ENCODE measurements at places on chromosomes 6 and 20. TPM values are rescaled to one million over a fixed set of nuclear protein-coding genes. Genes with fewer than 3 reads are reported as not detected.

Gene BCAS1
- not detected for total RNA-seq

Gene MYCT1
- 26.2 TPM for total RNA-seq

Gene CLDN20
- not detected for total RNA-seq

Gene OOEP
- not detected for total RNA-seq

Gene SLC2A10
- total RNA-seq: 33.7 TPM

Gene SLC22A23
- 16.6 TPM for total RNA-seq

Gene ZNF391
- 6.9 TPM for total RNA-seq

DNA sequence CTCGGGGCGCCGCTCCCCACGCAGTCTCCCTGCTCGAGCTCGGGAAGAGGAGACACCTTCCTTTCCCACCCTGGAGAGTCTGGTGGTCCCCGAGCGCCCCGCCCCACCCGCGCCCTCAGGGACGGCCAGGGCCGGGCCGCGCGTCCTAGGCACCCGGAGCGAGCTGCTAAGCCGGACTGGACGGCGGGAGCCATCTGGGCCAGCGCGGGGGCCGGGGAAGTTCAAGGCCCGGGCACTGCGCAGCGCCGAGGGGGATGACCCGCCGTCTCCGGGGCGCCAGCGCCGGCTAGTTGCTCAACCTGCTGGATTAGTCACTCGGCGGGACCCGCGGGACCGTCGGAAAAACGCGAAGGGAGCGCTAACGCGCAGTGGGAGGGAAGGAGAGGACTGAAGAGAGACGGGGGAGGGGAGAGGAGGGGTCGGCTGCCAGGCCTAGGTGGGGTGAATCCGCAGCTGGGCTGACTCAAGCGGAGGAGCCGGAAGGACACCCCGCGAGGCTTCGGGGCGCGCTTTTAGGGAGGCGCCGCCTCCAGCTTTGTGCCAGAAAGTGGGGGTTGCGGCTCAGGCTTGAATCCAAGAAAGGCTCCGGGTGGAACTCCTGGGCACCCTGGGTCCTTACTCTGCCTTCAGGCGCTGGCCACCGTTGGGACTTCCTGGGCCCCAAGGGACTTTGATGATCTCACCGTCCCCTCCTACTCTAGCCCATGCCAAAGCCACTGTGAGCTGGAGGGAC lies 75.7 kb upstream of the FOXP4 start:
- DNase-seq: peak; percentile 51
- peaks cover 10% of the 10 kb centered on the region for H3K4me1 ChIP-seq
- no peaks in the 10 kb centered on the region for H3K27me3 ChIP-seq

DNA sequence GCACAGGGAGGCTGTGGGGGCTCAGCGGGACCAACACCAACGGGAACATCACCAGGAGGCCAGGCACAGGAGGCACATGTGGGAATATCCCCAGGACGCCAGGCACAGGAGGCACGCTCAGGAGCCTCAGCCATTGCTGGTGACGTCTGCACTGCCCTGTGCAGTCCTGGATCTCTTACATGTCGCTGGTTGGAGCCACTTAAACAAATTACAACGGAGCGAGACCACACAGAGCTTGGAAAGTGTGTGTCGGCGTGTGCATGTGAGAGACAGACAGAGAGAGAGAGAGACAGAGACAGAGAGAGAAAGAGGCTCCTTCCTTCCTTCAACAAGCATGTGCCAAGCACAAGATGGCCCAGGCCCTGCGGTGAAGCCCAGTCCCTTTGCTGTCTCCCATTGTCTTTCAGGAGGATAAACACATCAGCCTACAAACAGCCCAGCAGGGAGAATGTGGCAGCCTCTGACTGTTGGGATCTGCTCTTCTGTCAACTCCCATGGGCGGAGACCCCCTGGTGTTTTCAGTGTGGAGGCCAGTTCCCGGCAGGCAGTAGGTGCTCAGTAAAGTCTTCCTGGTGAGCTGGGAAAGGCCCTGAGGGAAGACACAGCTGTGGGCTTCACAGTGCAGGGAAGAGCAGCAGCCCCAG lies 112.7 kb upstream of the THBS2 start:
- no peak overlapping the region for H3K27ac ChIP-seq
- H3K4me3 ChIP-seq: no peak overlapping the region
- H3K36me3 ChIP-seq: no peaks in the 10 kb centered on the region
- no peaks in the 10 kb centered on the region for H3K4me1 ChIP-seq
- no peak for DNase-seq

- no peaks in the 10 kb centered on the region for H3K36me3 ChIP-seq
- no peak overlapping the region for H3K4me3 ChIP-seq
- no peaks in the 10 kb centered on the region for H3K4me1 ChIP-seq
- no peaks in the 10 kb centered on the region for H3K27me3 ChIP-seq
- DNase-seq: no peak
Measured at GRCh38 chr20:19457611-19458010, 245.2 kb downstream of the SLC24A3 start.

GRCh38 chr6:170182781-170183120 lies 108.1 kb downstream of the DLL1 start:
- H3K4me3 ChIP-seq: no peak overlapping the region
- no peak for DNase-seq
- no peaks in the 10 kb centered on the region for H3K36me3 ChIP-seq
- H3K4me1 ChIP-seq: no peaks in the 10 kb centered on the region

- H3K4me3 ChIP-seq: no peak overlapping the region
- DNase-seq: no peak
- H3K27me3 ChIP-seq: no peaks in the 10 kb centered on the region
- H3K36me3 ChIP-seq: no peaks in the 10 kb centered on the region
- H3K4me1 ChIP-seq: no peaks in the 10 kb centered on the region
Measured at GRCh38 chr20:38144974-38145728, 19.9 kb downstream of the TGM2 start.

- H3K27me3 ChIP-seq: peaks cover 17% of the 10 kb centered on the region
- no peak overlapping the region for H3K4me3 ChIP-seq
- DNase-seq: no peak
- no peak overlapping the region for H3K27ac ChIP-seq
- H3K4me1 ChIP-seq: peaks cover 13% of the 10 kb centered on the region
Measured at GRCh38 chr20:46021361-46022359, 7.4 kb upstream of the SLC12A5 start.

DNA sequence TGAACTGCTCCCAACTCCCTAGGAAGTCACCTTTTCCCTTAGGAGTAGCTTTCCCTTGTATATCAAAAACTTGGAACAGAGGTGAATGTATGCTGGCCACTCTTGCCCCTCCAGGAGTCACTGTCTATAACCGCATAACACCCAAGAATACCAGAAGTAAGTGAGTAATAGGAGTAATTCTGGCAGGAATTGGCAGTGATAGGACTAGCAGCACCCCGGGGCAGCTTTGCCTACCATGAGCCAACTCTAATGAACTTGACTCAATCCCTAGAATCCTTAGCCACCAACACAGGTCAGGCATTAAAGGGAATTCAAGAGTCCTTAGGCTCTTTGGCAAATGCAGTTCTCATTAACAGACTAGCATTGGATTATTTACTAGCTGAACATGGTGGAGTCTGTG lies 28.8 kb upstream of the CD164 start:
- no peak overlapping the region for H3K27ac ChIP-seq
- H3K4me1 ChIP-seq: no peaks in the 10 kb centered on the region
- H3K27me3 ChIP-seq: no peaks in the 10 kb centered on the region
- no peak overlapping the region for H3K4me3 ChIP-seq
- no peaks in the 10 kb centered on the region for H3K36me3 ChIP-seq

- H3K4me1 ChIP-seq: no peaks in the 10 kb centered on the region
- no peak overlapping the region for H3K27ac ChIP-seq
- no peak overlapping the region for H3K4me3 ChIP-seq
- DNase-seq: no peak
Measured at GRCh38 chr6:4370066-4370465, 234.7 kb upstream of the ECI2 start.

DNA sequence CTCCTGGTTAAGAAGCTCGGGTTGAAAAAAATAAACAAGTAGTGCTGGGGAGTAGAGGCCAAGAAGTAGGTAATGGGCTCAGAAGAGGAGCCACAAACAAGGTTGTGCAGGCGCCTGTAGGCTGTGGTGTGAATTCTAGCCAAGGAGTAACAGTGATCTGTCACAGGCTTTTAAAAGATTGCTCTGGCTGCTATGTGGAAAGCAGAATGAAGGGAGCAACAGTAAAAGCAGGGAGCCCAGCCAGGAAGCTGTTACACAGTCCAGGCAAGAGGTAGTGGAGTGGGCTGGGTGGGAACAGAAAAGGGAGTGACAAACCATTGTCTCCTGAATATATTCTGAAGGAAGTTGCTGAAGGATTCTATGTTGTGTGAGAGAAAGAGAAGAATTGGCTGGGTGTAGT lies 2.0 kb downstream of the HFE start:
- H3K36me3 ChIP-seq: no peaks in the 10 kb centered on the region
- no peak for DNase-seq
- H3K4me3 ChIP-seq: no peak overlapping the region
- no peaks in the 10 kb centered on the region for H3K27me3 ChIP-seq

GRCh38 chr6:168415993-168416530 lies 24.9 kb upstream of the SMOC2 start:
- DNase-seq: no peak
- H3K36me3 ChIP-seq: no peaks in the 10 kb centered on the region
- H3K4me1 ChIP-seq: peaks cover 23% of the 10 kb centered on the region
- H3K27ac ChIP-seq: no peak overlapping the region
- no peak overlapping the region for H3K4me3 ChIP-seq

GRCh38 chr20:41627001-41627495 lies 8.9 kb upstream of the CHD6 start:
- H3K4me3 ChIP-seq: no peak overlapping the region
- H3K4me1 ChIP-seq: no peaks in the 10 kb centered on the region
- no peaks in the 10 kb centered on the region for H3K36me3 ChIP-seq
- H3K27me3 ChIP-seq: no peaks in the 10 kb centered on the region
- H3K27ac ChIP-seq: no peak overlapping the region
- DNase-seq: no peak

- no peak overlapping the region for H3K4me3 ChIP-seq
- H3K27ac ChIP-seq: no peak overlapping the region
- H3K27me3 ChIP-seq: no peaks in the 10 kb centered on the region
Measured at GRCh38 chr20:57652606-57653545, 32.6 kb upstream of the ZBP1 start.

DNA sequence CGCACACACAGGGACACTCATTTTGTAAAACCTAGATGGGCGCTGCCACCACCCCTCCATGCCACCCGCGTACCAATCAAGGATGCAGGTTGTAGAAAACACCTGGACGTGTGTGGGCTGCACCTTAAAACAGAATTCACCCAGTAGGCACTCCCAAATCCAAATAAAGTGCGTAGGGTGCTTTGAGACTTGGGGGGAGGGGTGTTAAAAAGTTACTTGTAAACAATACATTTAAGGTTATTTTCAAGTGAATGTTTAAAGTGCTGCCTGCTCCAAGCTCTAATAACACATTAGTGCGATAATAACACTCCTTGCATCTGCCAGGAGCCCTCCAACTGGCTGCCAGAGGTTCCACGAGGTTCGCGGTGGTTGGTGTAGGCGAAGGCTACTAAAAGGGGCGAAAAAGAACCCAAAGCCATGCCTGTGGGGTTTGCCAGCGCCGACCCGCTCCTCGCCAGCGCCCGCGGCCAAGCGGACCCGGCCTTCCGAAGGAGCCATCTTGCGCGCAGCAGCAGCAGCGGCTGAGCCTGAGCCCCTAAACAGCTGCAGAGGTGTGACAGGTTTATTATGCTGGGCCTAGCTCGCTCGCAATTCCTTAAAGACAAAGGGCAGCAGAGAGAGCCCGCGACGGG lies 11.5 kb downstream of the FOXC1 start:
- H3K4me3 ChIP-seq: no peak overlapping the region
- peaks cover 14% of the 10 kb centered on the region for H3K27me3 ChIP-seq
- no peaks in the 10 kb centered on the region for H3K36me3 ChIP-seq
- H3K4me1 ChIP-seq: peaks cover 7% of the 10 kb centered on the region
- DNase-seq: no peak

- H3K4me3 ChIP-seq: peak overlapping the region; percentile 76
- H3K4me1 ChIP-seq: peaks cover 20% of the 10 kb centered on the region
- no peaks in the 10 kb centered on the region for H3K27me3 ChIP-seq
- no peaks in the 10 kb centered on the region for H3K36me3 ChIP-seq
- DNase-seq: peak; percentile 76
Measured at GRCh38 chr6:53795702-53796450, 1.1 kb downstream of the LRRC1 start.

GRCh38 chr6:118333772-118334171 lies 214.3 kb upstream of the PLN start:
- H3K27me3 ChIP-seq: no peaks in the 10 kb centered on the region
- H3K4me3 ChIP-seq: no peak overlapping the region
- DNase-seq: no peak

- no peak overlapping the region for H3K4me3 ChIP-seq
- no peaks in the 10 kb centered on the region for H3K27me3 ChIP-seq
- H3K27ac ChIP-seq: no peak overlapping the region
- no peak for DNase-seq
Measured at GRCh38 chr6:30679765-30680535, 6.5 kb downstream of the PPP1R18 start.

DNA sequence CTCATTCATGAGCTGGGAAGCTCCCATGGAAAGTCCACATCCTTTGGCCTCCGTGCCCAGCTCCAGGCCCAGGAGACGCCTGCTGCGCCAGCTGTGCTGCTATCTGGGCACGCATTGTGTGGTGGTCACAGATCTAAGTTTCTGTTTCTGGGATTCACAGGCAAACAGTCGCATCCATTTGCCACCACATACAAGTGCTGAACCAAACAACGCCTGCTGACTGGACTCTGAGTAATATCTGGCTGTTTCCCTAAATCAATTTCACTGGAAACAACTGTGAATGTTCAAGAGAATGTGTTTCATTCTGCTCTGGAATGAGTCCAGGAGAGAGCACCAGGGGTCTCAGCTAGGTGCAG lies 45.5 kb downstream of the IRF4 start:
- H3K27me3 ChIP-seq: no peaks in the 10 kb centered on the region
- no peaks in the 10 kb centered on the region for H3K4me1 ChIP-seq
- H3K36me3 ChIP-seq: no peaks in the 10 kb centered on the region
- no peak for DNase-seq
- no peak overlapping the region for H3K4me3 ChIP-seq

DNA sequence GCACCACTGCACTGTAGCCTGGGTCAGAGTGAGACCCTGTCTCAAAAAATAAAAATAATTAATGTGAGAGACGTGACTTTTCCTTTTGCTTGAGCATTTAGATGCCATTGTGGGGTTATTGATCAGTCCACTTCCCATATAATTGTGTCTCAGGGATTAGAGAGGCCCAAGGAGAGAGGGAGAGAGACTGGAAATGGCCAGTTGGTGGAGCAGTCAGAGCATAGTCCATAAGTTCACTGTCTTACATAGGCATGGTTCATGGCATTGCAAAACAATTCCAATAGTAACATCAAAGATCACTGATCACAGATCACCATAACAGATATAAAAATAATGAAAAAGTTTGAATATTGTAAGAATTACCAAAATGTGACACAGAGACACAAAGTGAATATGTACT lies 15.2 kb upstream of the SDHAF4 start:
- no peaks in the 10 kb centered on the region for H3K27me3 ChIP-seq
- DNase-seq: no peak

GRCh38 chr20:24730750-24731149 lies 218.3 kb upstream of the CST7 start:
- no peak overlapping the region for H3K4me3 ChIP-seq
- H3K27me3 ChIP-seq: no peaks in the 10 kb centered on the region
- no peaks in the 10 kb centered on the region for H3K36me3 ChIP-seq
- H3K27ac ChIP-seq: no peak overlapping the region
- DNase-seq: no peak
- H3K4me1 ChIP-seq: no peaks in the 10 kb centered on the region

GRCh38 chr6:6656287-6656686 lies 67.8 kb downstream of the LY86 start:
- H3K27ac ChIP-seq: no peak overlapping the region
- no peak for DNase-seq
- H3K4me1 ChIP-seq: peaks cover 2% of the 10 kb centered on the region
- no peaks in the 10 kb centered on the region for H3K36me3 ChIP-seq
- no peaks in the 10 kb centered on the region for H3K27me3 ChIP-seq

GRCh38 chr6:155380666-155381332 lies 66.5 kb upstream of the TFB1M start:
- no peak overlapping the region for H3K27ac ChIP-seq
- H3K36me3 ChIP-seq: no peaks in the 10 kb centered on the region
- H3K27me3 ChIP-seq: no peaks in the 10 kb centered on the region
- no peak for DNase-seq

All from thyroid gland (tissue), 4 donors.